ENCODE measurements at places on chromosomes 7 and 10. TPM values are rescaled to one million over a fixed set of nuclear protein-coding genes. Genes with fewer than 3 reads are reported as not detected.

DNA sequence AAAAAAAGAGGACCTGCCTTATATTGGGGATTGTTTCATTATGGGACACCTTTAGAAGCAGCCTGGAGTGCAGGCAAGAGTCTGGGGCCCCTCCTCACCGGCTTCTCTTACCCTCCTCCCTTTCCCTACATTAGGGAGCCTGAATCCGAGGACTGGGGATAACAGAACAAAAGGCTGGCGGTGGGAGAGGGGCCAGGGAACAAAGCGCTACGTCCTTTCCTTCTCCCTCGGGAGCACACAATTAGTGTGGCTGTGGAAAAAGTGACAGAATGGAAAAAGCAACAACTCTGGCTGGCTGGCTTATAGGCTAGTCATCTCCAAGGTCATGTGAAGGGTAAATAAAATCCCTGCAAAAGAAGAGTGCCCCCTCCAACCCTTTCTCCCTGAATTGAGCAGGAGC is 74.7 kb downstream of the LSM5 start:
- no peak overlapping the region for H3K27ac ChIP-seq
- H3K36me3 ChIP-seq, result no peaks in the 10 kb centered on the region
- DNase-seq, result no peak
- H3K27me3 ChIP-seq, result peaks cover 16% of the 10 kb centered on the region

DNA sequence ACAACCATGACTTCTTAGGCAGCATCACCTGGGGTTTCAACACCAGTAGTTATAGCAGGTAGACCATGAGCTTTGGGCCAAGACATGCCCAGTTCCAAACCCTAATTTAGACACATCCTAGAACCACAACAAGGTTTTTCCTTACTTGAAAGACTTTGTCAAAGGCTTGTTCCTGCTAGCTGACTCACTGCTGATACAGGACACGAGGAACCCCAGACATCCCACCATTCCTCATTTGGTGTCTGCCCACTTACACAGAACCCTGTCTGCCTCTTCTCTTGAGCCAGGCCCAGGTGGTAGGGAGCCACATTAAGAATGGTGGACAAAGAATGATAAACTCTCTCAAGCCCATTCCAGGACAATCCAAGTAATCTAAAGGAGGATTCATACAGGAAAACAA is 109.0 kb downstream of the CCDC71L start:
- H3K4me1 ChIP-seq, result no peaks in the 10 kb centered on the region
- H3K4me3 ChIP-seq, result no peak overlapping the region
- DNase-seq, result no peak
- no peaks in the 10 kb centered on the region for H3K36me3 ChIP-seq
- no peaks in the 10 kb centered on the region for H3K27me3 ChIP-seq

DNA sequence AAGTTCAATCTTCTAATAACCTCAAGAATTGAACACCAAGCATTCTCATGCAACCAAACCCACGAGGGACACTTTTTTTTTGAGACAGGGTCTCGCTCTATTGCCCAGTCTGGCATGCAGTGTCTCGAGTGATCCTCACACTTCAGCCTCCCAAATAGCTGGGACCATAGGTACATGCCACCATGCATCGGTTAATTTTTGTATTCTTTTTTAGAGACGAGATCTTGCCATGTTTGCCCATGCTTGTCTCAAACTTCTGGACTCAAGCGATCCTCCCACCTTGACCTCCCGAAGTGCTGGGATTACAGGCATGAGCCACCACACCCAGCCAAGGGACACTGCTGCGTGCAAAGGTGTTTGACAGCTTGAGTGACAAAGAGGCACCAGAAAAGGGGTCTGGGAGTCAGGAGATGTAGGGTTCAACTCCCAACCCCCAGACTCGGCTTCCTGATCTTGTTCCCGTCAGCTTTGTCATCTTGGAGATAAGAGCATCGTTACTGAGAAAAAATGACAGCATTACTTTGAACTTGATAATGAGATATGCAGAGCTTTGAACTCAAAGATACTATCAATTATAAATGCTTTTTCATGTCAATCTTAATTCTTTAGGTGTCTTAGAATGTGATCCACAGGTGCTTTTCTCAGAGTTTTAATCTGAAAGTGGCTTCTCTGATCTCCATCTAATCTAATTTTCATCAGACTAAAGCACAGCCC is 1.6 kb upstream of the CYTH3 start:
- H3K4me1 ChIP-seq, result peaks cover 4% of the 10 kb centered on the region
- H3K27me3 ChIP-seq, result no peaks in the 10 kb centered on the region
- no peak overlapping the region for H3K27ac ChIP-seq
- H3K36me3 ChIP-seq, result no peaks in the 10 kb centered on the region

Gene COL13A1
- 0.20 TPM for total RNA-seq

DNA sequence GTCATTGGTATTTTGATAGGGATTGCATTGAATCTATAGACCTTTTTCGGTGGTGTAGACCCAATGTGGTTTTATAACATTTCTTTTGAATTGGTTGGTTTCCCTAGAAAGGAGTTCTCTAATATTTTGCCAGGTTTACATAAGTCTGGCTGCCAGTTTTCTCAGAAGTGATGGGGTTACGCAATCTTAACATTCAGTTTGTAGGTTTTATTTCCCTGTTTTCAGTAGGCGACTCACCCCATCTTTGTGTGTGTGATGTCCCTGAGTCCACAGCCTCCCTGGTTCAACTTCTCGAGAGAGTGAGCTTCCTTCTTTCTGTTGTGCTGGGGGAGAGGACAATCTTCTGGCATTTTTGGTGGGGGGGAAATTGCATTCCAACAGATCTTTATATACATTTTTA is 9.6 kb upstream of the KIF5B start:
- H3K36me3 ChIP-seq, result no peaks in the 10 kb centered on the region
- peaks cover 4% of the 10 kb centered on the region for H3K4me1 ChIP-seq
- H3K27me3 ChIP-seq, result no peaks in the 10 kb centered on the region
- no peak overlapping the region for H3K27ac ChIP-seq
- H3K4me3 ChIP-seq, result no peak overlapping the region

DNA sequence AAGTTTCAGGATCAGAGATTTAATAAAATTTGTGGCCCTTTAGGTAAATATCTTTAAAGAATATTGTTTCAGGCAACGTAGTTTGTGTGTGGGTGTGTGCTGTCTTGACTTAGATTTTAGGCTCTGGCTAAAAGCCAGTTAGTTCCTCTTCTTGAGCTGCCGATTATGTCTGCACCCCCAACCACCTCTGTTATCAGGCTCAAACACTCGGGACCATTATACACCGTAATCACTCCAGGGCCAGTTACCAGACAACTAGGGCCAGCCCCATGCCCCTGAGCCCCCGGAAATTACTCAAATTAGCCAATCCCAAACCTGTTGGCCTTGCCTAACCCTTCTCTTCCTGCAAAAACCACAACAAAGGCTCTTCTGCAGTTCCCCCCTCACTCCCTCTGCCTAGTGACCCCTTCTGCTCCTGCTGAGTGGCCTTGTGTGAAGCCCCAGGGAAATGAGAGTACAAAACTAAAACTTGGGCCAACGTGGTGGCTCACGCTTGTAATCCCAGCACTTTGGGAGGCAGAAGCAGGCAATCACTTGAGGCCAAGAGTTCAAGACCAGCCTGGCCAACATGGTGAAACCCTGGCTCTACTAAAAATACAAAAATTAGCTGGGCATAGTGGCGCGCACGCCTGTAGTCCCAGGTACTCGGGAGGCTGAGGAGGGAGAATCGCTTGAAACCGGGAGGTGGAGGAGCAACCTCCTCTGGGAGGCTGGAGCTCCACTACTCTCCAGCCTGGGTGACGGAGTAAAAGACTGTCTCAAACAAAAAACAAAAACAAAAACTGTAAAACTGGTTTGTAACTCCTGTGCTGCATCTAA is 9.2 kb upstream of the HNRNPF start:
- no peak overlapping the region for H3K27ac ChIP-seq
- no peaks in the 10 kb centered on the region for H3K36me3 ChIP-seq
- no peaks in the 10 kb centered on the region for H3K27me3 ChIP-seq
- DNase-seq, result no peak

DNA sequence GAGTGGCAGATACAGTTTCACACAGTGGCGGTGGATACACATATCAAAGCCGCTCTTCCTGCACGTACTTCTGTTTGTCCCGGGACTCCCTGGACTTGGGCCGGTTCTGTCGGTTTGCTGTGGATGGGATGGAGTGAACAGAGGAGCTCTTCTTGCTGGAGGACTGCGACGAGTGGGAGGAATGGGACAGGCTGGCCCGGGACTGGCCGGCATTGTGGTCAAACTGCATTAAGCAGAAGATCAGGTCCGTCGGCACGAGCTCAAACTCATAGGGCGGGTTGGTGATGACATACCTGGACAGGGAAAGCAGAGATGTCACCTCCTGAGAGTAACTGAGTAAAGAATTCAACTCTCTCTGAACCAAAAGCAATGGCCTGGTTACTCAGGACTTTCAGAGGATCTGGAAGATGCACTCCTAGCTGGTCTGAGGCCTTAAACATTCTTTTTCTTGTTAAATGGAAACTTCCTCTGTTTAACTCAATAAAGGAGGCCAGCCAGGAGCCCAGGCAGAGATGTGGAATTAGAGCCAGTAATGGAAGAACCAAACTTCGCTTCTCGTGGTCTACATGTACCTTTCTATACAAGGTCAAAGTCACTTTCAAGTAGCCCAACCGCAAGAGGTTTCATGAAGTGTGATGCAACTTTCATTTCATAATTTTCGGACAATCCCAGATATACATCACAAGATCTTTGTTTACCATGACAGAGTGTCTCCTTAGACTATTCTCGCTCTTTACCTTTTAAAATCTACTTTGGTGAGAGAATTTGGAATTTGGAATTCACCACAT is 750.2 kb downstream of the KCNMA1 start:
- DNase-seq, result no peak
- H3K36me3 ChIP-seq, result no peaks in the 10 kb centered on the region
- H3K4me1 ChIP-seq, result no peaks in the 10 kb centered on the region
- H3K4me3 ChIP-seq, result no peak overlapping the region
- no peaks in the 10 kb centered on the region for H3K27me3 ChIP-seq
